ENCODE measurements at places on chromosomes 5 and 9.

- no peak for DNase-seq
Measured at GRCh38 chr9:18849890-18850677, 182.9 kb downstream of the SAXO1 start.

DNA sequence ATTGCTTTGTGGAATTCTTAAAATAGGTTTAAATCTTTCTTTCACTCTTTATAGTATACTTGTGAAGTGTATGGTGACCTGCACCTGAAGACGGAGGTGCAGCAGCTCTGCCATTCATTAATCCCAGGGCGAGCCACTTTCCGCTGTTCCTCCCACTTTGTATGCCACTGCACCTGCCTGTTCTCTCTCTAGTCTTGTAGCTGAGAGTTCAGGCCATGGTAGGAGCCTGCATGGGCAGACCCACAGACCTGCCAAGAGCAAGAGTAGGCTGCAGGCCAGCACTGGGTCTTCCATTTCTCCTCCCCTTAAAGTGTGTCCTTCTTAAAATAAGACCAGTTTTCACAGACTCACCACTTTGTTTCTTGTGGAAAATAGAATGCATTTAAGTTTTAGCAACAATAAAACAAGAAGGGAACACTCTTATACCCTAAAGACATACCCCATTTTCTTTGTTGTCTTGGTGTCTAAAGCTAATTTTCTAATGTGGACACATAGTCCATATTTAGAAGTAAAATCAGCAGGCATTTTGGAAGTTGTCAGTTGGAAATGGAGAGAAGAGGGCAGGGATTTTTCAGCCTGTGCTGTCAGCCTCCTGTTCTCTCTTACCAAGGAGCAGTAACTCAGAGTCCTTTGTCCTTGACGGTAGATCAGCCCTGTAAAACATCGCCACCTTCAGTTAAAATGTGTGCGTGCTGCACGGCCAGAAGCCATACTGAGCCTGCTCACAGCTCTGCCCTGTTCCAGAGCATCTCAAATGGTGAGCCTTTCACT is 103.2 kb downstream of the SNCAIP start:
- peak; percentile 68 for DNase-seq

- no peak for DNase-seq
Measured at GRCh38 chr5:138502121-138502520, 36.8 kb downstream of the EGR1 start.

GRCh38 chr5:6872441-6873160 is 159.4 kb downstream of the TENT4A start:
- DNase-seq: no peak

DNA sequence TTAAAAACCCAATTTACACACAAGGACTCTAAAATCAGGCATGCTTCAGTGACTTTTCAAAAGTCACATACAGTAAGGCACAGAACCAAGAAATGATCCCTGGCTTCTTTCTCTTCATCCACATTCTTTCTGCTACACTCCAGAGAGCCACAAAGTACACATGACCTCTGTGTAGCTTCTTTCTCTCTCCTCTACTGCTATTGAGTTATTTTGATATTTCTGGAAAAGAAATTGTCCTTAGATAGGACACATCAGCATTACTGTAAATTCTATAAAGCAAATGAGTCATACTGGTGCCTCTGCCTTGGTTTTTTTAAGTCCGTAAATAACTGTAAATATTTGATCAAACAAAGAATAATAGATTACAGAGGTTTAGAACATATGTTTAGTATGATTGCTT is 96.3 kb downstream of the KIAA0825 start:
- DNase-seq: no peak

- DNase-seq: no peak
Measured at GRCh38 chr9:5178126-5178805, 7.2 kb downstream of the INSL6 start.

DNA sequence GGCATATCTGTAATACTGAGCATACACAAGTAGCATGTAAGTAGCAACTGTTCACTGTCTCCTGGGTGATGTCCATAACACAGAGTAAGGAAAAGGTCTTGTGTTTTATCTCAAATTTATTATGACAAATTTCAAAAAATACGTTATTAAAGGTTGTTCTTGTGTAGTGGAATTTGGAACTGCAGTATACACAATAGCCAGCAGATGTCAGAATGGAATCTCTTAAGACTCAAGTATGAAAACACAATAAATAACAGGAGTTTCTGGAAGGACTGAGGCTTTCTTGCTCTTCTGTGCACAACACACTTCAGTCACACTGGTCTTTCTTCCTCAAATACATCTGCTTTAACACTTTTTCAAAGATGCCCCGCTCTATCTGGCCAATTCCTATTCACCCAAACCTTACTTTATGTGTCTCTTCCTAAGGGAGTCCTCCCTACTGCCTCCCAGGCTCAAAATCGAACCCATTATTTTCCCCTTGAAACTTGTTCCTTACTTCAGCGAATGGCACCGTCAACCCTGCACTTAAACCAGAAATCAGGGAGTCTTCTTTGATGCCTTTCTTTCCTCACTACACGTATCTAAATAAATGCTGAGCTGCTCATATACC is 6.5 kb upstream of the FBXO10 start:
- no peak for DNase-seq

- DNase-seq: no peak
Measured at GRCh38 chr5:157366741-157367674, 93.0 kb upstream of the NIPAL4 start.

GRCh38 chr9:79574136-79574535 is 2.4 kb downstream of the TLE4 start:
- no peak for DNase-seq

DNA sequence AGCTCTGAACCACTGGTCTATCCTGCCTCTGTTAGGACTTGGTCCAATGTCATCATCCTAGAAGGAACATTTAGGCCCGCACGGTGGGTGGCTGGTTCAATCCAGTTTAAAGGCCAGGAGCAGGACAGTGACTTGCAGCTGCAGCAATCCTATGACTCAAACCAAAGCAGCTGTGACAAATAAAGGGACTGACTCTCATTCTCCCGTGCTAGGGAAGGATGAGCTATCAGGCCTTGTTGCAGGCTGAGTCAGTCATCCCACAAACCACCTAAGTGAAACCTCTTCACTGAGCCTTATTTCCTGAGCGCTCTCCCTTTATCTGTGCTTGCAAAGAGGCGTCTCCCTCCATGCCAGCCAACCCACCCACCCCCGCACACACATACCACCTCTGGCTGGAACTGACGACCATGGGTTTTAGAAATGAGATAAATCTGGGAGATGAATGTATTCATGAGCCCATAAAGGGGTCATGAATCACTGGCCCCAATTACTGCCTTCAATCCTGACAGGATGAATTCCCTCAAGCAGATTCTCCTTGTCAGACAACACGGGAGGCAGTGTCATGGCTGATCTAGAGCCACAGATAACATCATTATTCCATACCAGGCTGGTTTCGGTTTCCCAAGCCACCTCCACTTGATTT is 93.4 kb downstream of the KCNIP1 start:
- DNase-seq: no peak

GRCh38 chr5:88746438-88746882 is 136.5 kb downstream of the MEF2C start:
- DNase-seq: no peak

DNA sequence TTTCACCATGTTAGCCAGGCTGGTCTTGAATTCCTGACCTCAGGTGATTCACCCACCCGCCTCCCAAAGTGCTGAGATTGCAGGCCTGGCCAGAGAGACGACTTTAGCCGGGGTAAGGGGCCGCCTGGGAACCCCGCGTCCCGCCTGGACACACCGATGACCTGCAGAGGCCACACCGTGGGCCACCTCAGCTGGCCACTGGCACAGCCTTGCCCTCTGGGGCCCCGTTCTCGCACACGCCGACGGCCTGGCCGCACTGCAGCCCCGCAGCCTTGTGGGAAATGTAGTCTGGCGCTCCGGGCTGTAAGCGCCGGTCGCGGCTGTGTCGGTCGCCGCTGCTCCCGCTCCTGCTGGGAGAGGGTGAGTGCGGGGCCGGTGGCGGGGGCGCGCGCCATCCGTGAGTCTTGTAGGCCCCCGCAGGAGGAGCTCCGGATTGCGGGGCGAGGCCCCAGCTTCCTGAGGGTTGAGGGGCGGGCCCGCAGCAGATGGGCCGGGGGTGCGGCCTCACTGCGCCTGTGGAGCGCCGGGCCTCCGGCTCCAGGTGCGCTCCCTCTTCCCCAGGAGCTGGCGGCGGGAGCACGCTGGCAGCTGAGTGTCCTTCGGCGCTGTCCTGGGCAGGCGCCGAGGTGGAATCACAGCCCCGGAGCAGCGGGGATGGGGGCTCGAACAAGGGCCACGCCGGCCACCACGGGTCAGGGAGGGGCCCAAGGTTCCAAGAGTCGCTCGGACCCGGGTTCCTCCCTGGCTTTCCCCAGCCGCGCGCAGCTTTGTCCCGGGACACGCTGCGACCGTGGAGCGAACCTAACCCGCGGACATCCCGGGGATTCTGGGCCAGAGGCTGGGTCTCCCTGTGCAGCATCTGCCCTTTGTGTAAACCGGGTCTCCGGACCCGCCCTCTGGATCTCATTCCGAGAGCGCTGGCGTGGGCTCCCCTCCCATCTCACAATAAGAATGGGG is at the start of gene ZFP2:
Gene ZFP2 (plus strand): TSS at position 299 of the 957 bp plus-strand sequence. CDS start 35,401 bp downstream, outside the sequence.
- peak; percentile 53 for DNase-seq

- peak; percentile 81 for DNase-seq
Measured at GRCh38 chr9:125407974-125408900, 146.6 kb downstream of the GAPVD1 start.

DNA sequence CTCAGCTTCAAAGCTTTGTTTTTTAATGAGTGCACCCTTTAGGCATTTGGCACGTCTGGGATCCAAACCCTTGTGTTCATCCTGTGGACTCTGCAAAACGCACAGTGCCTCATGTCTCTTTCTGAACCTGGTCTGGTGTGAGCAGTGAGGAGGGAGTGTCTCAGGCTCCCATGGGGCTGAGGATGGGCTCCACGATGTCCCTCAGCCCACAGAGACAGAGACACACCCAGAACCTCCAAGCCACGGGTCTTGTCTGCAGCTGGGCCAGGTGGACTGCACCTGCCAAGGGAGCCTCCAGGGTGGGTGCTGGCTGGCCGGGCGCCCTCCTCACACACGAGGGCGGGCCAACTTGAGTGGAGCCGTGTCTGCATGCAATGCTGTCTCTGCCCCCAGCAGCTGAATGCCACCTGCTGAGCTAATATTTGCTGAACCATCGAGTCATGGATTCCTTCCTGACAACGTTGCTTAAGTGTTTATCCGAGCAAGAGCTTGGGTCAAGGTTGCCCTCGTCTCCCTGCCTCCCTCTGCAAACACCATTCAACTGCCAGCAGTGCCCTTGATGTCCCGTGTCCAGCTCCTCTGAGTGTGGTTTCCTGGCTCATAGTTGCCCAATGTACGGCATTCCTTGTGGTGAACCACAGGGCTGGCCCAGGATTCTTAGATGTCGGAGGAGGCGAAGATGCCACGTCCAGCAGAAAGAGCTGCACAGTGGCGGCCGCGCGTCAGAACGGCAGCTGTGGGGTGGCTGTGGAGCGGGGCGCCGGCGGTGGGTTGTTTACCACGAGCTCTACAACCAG is 31.4 kb upstream of the LPCAT1 start:
- DNase-seq: no peak

GRCh38 chr5:173290477-173291131 is 37.6 kb downstream of the STC2 start:
- DNase-seq: no peak

DNA sequence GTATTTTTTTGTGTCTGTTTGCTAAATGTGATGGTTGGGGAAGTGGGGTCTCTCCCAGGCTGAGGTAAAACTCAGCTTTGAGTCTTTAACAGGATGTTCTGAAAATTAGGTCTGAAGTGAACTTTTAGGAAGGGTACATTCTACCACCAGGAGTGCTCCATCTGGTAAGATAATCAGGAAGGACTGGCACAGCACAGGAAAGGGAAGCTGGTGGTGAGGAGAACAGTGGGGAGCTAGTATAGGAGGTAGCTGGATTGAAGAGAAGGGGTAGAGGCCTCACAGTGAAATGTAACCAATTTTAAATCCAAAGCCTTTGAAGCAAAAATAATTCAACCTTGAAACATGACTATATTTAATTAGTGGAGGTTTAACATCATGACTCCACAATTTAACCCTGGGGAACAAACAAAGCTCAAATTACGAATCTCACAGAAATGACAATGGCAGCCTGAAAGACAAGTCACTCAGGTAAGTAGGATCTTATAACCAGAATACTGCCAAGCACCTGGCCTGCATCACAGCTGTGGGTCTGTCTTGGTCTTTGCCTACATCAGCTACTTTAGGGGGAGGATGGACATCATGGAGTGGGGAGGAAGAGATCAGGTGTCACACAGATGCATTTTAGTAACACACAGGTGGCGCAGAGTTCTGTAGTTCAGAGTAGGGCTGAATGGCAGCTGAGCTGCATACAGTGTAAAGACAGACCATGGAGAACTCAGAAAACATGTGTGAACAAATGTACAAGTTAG is 445.3 kb downstream of the DMRT2 start:
- no peak for DNase-seq

DNA sequence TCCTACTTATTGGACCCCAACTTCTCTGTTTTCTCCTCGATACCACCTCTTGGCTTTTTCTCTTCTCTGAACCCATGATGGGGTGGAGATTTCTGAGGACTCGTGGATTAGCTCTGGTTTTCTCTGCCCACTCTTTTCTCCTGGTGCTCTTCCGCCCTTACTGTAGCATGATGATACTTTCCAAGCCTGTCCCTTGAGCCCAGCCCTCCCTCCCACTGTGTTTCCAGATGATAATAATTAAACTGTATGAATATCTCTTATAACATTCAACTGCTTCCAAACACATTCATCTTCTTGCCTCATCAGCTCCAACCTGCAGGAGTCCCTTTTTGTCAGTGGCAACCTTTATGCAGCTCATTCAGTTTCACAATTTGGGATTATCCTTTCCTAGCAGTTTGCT is 494.2 kb upstream of the KLF4 start:
- no peak for DNase-seq

DNA sequence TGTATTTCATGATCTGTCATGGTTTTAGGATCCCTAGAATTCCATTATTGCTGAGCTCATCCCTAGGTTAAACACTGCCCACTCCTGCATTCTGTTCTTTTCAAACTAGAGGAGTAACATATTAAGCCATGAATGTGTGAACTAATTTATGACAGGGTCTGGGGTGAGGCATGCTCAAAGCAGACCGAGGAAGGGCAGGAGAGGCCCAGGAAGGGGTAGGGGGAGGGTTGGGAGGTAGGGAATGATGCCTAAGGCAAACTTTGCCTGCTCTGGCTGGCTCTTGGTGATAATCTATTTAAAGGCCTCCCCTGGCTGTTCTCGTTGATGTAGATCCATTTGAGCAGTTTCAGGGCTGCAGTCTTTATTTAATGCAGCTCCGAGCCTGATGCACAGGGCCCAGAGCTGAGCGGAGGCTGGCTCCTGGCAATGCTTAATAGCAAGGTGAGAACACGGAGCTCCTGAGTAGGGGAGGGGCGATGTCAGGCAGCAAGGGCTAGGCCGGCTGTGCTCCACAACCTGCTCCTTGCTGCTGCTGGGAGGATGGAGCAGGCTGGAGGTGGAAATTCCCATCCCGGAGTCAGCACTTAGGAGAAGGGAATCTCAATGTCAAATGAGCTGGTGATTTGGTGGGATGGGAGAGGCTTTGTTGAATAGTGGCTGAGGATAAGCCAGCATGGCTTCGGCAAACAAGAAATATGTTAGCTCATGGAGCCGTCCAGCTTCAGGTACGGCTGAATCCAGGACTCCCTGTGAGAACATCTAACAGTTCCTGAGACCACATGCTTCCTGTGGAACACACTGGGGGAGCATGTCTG is 73.2 kb upstream of the UNC5A start:
- DNase-seq: no peak
